Ovary (tissue), 10 donors: ENCODE measurements at places on chromosomes 2 and 18.

- no peaks in the 10 kb centered on the region for H3K27me3 ChIP-seq
- DNase-seq, result no peak
- no peak overlapping the region for H3K4me3 ChIP-seq
- no peaks in the 10 kb centered on the region for H3K4me1 ChIP-seq
- H3K27ac ChIP-seq, result no peak overlapping the region
These were observed 91.4 kb downstream of the ACSL3 start for GRCh38 chr2:222952204-222952603.

GRCh38 chr18:27848336-27848735 lies 328.6 kb downstream of the CDH2 start:
- no peak overlapping the region for H3K4me3 ChIP-seq
- H3K36me3 ChIP-seq, result no peaks in the 10 kb centered on the region
- DNase-seq, result no peak
- H3K27ac ChIP-seq, result no peak overlapping the region

DNA sequence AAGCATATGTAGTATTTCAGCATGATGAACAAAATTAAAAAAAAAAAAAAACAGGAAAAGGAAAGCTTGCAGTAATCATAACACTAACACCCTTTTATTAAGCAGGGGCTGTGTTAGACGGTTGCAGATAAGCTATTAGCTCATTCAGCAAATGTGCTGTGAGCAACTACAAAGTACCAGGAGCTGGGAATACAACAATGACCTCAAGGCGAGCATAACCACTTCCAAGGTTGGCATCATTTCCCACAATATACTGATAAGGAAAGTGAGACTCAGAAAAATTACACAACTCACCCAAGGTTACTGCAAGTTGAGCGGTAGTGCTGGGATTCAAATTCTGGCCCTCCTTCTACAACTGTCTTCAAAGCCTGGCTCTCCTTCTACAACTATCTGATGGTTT lies 38.2 kb upstream of the ACTR3 start:
- no peaks in the 10 kb centered on the region for H3K27me3 ChIP-seq
- no peak overlapping the region for H3K27ac ChIP-seq
- peaks cover 3% of the 10 kb centered on the region for H3K4me1 ChIP-seq
- no peak overlapping the region for H3K4me3 ChIP-seq
- no peaks in the 10 kb centered on the region for H3K36me3 ChIP-seq

DNA sequence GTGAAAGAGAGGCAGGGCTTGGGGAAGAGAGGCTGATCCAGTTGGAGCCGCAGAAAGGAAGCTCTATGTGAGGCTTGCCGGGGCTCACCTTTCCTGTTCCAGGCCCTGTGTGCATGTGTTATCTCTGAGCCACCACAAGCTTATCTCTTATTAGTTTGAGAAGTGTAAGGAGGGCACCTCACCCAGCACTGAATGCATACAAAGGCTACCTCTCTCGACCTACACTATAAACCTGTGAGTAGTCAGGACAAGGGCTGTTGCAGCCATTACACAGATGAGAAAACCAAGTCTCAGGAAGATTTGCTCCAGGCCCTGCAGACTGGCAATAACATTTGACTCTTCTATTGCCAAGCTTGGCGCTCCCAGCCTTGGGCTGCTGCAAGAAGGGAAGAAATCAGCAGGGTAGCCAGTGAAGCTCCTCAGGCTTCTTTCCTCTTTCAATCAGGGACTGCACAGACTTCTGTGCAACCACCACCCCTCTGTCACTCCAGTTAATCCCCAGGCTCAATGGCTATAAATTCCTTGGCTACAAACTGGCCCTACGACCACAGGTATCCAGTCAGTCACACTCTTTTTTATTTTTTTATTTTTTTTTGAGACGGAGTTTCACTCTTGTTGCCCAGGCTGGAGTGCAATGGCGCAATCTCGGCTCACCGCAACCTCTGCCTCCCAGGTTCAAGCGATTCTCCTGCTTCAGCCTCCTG lies 73.8 kb downstream of the CLHC1 start:
- no peaks in the 10 kb centered on the region for H3K36me3 ChIP-seq
- no peak for DNase-seq
- no peak overlapping the region for H3K4me3 ChIP-seq
- H3K27me3 ChIP-seq, result no peaks in the 10 kb centered on the region
- no peak overlapping the region for H3K27ac ChIP-seq

DNA sequence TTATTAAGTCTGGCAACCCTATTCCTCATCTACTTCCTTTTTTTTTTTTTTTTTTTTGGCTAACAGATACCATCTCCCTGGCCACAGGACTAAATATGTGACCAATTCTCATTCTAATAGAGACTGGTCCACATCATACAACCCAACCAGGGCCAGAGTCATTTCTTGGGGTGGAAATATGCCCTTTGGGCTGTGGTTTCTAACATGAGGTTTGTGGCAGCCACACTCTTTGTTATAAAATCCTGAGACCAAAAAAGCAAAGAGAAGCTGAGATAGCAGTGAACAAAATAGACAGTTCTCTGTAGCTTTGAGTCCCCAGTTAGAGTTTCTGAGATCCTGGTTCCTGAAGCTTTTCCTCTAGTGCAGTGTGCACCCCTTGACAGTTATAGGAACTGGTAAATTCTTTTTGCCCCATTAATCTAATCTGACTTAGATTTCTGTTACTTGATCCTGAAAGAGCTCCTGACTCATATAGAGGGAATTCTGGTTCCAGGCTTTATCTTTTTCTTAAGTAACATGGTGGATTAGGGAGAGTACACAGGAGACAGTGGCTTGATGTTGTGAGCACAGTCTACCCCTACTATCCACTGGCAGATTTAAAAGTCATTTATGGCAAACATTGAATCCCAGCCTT lies 86.8 kb downstream of the MAIP1 start:
- H3K4me1 ChIP-seq, result peaks cover 7% of the 10 kb centered on the region
- H3K27me3 ChIP-seq, result no peaks in the 10 kb centered on the region
- no peak overlapping the region for H3K4me3 ChIP-seq
- H3K36me3 ChIP-seq, result no peaks in the 10 kb centered on the region

- no peak overlapping the region for H3K4me3 ChIP-seq
- DNase-seq, result no peak
- no peak overlapping the region for H3K27ac ChIP-seq
- H3K4me1 ChIP-seq, result no peaks in the 10 kb centered on the region
- no peaks in the 10 kb centered on the region for H3K27me3 ChIP-seq
These were observed 2.2 kb downstream of the MYT1L start for GRCh38 chr2:2328848-2329247.

DNA sequence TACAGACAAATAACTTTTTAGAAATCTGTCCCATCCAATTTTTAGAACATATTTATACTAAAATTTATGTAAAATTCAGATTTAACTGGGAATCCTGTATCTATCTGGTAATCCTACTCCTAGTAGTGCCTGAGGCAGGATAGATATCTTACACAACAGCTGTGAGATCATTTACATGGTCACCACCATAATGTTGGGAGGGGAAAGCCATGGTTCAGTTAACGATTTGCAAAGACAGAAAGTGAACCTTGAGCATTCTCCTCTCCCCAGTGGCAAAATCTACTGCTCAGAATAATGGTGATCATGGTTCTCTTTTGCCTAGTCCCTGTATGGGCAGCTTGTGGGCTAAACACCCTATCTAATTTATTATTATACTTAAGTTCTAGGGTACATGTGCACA lies 7.7 kb upstream of the TMEM247 start:
- H3K36me3 ChIP-seq, result no peaks in the 10 kb centered on the region
- H3K4me3 ChIP-seq, result no peak overlapping the region
- H3K27ac ChIP-seq, result no peak overlapping the region
- H3K27me3 ChIP-seq, result no peaks in the 10 kb centered on the region
- no peak for DNase-seq

DNA sequence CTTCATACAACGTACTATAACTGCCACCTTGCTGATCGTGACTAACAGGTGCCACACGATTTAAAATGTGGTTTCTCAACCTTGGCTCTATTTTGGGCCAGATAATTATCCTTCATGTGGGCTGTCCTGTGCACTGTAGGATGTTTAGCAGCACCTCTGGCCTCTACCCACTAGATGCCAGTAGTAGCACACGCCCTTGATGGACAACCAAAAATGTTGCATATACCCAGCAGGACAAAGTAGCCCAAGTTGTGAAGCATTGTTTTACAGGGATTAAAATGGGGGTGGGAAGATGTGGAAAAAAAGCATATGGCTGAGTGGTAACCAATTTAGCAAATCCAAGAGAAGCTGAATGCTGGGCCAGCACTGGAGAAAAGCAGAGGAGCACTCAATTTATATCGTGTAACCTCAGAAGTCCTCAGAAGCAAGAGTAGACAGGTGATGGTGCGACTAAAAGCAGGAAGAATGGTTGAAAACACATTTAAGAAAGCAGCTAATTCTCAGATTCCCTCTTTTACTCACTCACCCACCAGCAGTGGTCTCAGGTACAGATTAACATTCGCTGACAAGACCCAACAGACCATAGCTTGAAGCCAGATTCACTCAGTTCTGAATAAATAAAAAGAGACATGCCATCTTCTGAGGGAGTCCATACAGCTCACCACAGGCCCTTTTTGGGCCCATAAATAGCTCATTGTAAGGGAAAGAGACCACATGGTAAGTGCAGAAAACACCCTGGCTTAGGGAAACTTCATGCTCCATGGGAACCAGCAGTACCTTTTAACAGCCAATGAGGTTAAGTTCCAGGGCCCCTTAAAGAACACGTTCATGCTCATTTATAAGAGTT lies 50.6 kb downstream of the RAPH1 start:
- H3K36me3 ChIP-seq, result no peaks in the 10 kb centered on the region
- H3K4me3 ChIP-seq, result no peak overlapping the region
- no peaks in the 10 kb centered on the region for H3K4me1 ChIP-seq
- no peak overlapping the region for H3K27ac ChIP-seq
- no peaks in the 10 kb centered on the region for H3K27me3 ChIP-seq

GRCh38 chr2:229154381-229154780 lies 116.7 kb downstream of the PID1 start:
- H3K36me3 ChIP-seq, result no peaks in the 10 kb centered on the region
- no peak overlapping the region for H3K27ac ChIP-seq
- DNase-seq, result no peak

DNA sequence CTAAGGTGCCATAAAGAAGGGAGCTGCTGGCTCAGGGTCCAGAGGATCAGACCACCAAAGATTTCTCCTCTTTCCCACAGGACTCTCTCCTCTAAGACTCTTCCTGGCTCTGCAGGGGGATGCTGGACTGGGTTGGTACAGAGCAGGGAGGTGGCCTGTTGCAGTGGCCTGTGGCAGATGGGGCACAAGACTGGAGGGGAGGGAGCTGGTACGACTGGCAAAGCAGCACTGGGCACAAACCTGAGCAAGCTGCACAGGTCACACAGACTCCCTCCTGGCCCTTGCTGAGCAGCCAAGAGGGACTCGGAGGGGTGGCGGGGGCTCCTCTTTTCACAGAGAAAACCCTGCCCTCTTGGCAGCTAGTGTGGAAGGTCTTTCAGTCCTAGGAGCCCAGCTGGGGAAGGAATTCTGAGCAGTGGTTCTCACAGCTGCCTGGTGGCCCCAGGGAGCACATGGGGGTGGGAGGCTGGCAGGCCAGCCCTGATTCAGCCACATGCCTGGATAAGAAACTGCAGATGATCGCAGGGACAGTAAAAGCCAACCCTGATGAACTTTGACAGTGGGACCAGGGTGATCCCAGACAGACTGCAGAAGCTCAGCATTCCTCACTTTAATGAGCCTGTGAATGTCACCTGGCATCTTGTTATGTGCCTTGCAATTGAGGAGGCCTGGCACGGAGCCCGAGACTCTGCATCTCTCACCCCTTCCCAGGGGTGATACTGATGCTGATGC lies 32.5 kb upstream of the ACAA2 start:
- no peak overlapping the region for H3K27ac ChIP-seq
- H3K4me3 ChIP-seq, result no peak overlapping the region
- H3K36me3 ChIP-seq, result no peaks in the 10 kb centered on the region
- DNase-seq, result no peak

DNA sequence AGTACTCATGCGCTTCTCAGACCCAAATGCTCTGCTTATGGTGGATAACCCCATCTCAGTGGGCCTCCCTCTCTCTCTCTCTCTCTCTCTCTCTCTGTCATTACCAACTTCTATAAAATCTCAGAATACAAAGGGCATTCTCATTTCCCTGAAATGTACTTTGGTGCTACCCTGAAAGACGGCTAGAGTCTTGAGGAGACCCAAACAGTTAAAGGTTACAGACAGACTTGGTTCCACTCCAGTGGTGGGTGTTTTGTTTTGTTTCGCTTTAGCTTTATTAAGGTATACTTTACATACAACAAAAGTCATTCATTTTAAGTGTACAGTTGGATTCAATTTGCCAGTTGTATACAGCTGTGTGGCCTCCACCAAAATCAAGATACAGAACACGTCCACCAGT lies 60.9 kb downstream of the BCL11A start:
- H3K36me3 ChIP-seq, result no peaks in the 10 kb centered on the region
- DNase-seq, result no peak
- no peaks in the 10 kb centered on the region for H3K27me3 ChIP-seq
- H3K4me3 ChIP-seq, result no peak overlapping the region

- DNase-seq, result no peak
- no peak overlapping the region for H3K27ac ChIP-seq
- no peaks in the 10 kb centered on the region for H3K36me3 ChIP-seq
- H3K4me1 ChIP-seq, result no peaks in the 10 kb centered on the region
- no peaks in the 10 kb centered on the region for H3K27me3 ChIP-seq
- H3K4me3 ChIP-seq, result no peak overlapping the region
These were observed 106.0 kb downstream of the CYP26B1 start for GRCh38 chr2:72041638-72042111.

GRCh38 chr2:233690444-233690843 lies 2.2 kb upstream of the UGT1A6 start:
- no peaks in the 10 kb centered on the region for H3K4me1 ChIP-seq
- no peak overlapping the region for H3K4me3 ChIP-seq
- no peaks in the 10 kb centered on the region for H3K36me3 ChIP-seq
- DNase-seq, result no peak

DNA sequence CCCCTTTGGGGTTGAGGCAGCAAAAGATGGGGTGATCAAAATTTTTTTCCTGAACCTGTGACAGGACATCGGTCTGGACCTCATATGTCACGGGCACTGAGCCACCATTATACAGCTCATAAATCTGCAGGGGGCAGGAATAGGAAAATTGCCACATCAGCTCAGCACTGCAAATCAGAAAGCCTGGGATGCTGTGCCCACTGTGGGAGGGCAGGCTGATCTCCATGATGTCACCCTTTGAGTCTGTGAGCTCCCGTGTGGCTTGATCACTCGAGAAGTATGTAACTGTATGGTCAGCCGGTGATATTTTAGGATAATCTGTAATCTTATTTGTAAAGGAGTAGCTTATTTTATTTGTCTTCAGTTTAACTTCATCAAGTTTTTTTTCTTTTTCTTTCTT lies 17.7 kb upstream of the CRYBA2 start:
- no peak overlapping the region for H3K4me3 ChIP-seq
- no peaks in the 10 kb centered on the region for H3K27me3 ChIP-seq
- H3K27ac ChIP-seq, result no peak overlapping the region
- DNase-seq, result no peak
- H3K4me1 ChIP-seq, result no peaks in the 10 kb centered on the region

DNA sequence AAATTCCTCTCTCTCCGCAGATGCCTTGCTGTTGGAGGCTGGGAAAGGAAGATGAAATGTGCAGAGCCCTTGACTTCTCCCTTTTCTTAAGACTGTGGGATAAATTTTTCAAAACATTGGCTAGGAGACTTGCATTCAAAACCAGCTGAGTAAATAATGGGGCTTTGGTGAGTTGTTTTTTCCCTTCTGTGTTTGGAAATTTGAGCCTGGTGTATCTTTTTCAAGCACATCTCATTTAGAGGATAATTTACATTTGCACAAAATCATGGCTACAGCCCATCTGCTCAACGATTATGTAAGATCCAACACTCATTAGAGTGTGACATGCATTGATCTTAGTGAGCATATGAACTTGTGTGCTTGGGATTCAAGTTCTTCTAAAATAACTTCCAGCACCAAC lies 112.1 kb upstream of the ATP8B1 start:
- H3K4me3 ChIP-seq, result no peak overlapping the region
- H3K36me3 ChIP-seq, result no peaks in the 10 kb centered on the region
- no peaks in the 10 kb centered on the region for H3K27me3 ChIP-seq
- H3K27ac ChIP-seq, result no peak overlapping the region
